NAMALWA (cell line): ENCODE measurements at places on chromosomes 1 and 21.
A peak's percentile ranks its signal among the peaks of the same experiment; 100 is the strongest.

GRCh38 chr1:185337246-185337645 lies 20.2 kb upstream of the IVNS1ABP start:
- DNase-seq, result no peak

GRCh38 chr21:40901691-40902090 lies 54.7 kb upstream of the DSCAM start:
- no peak for DNase-seq

DNA sequence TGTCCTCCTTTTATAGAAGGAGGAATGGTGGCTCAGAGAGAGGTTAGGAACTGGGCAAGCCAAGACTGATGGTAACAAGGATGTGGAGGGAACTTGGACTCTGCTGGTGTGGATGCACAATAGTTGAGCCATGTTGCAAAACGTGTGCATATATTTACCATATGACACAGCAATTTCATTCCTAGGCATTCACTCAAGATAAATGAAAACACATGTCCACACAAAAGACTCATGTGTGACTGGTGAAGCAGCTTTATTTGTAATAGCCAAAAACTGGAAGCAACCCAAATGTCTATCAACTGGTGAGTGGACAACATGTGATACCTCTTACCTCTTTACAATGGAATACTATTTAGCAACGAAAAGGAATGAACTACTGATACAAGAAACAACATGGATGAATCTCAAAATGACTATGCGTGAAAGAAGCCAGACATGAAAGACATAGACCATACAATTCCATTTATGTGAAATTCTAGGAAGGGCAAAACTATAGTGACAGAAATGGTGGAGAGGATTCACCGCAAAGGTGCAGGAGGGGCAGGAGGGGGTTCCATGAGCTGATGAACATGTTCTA lies 36.2 kb downstream of the CAMK2N1 start:
- DNase-seq, result no peak

- peak; percentile 75 for DNase-seq
These were observed 719 bp downstream of the EYA3 start for GRCh38 chr1:28087614-28088167.

GRCh38 chr1:95340061-95340460 lies 106.1 kb downstream of the RWDD3 start:
- no peak for DNase-seq

DNA sequence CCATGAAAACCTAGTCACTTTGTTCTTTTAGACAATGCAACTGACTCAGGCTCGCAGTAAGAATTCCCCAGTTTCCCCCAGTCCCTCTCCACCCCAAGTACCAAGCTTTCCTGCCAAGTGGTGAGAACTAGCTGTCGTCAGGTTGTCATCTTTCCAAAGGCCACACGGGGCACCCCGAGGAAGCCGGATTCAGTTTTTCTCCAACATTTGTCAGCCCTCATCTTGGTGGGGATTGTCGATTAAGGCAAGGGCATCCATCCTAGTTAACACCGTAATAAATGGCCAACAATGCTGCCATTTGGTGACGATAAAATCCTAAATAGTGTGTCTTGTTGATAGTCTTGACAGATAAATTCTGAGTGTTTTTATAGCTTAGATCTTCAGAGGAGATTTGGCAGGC lies 55.9 kb upstream of the PROX1 start:
- DNase-seq, result no peak

DNA sequence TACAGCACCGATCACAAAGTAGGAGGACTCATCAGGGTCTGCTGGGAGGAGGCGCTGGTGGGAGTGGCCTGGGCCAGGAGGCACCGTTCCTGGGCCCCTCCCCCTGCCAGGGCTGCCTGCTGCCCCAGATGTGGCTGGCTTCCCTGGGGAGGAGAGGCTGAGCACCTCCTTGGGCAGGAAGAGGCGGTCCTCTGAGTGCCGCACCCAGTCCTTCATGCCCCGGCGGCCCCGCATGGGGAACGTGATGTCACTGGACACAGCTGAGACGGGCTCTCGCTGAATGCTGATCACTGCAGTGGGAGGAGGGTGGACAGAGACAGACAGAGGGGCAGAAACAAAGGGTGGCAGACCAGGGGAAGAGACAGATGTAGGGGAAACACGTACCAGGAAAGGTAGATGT lies 24.8 kb downstream of the ADGRB2 start:
- peak; percentile 80 for DNase-seq

GRCh38 chr21:29078869-29079767 lies 5.7 kb upstream of the CCT8 start:
- peak; percentile 80 for DNase-seq

DNA sequence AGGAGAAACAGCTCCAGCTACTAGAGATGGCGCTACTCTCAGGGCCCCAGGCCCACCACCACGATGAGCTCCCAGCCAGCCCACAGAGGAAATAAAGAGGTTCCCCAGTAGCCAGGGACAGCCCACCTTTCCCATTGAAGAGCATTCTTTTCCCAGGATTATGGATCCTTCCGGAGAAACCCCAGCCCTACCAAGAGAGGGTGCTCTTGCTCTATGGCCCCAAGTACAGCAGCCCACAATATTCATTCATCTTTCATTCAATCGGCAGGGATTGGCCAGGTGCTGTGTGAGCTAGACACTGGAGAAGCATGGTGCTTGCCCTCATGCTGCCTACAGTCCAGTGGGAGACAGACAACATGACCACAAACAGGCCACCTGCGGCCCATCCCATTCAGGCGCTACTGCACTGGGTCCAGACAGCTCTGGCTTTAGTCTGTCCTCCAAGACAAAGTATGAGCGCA lies 29.9 kb downstream of the PMVK start:
- DNase-seq, result no peak

- no peak for DNase-seq
These were observed 368.0 kb downstream of the HHAT start for GRCh38 chr1:210696709-210697108.

DNA sequence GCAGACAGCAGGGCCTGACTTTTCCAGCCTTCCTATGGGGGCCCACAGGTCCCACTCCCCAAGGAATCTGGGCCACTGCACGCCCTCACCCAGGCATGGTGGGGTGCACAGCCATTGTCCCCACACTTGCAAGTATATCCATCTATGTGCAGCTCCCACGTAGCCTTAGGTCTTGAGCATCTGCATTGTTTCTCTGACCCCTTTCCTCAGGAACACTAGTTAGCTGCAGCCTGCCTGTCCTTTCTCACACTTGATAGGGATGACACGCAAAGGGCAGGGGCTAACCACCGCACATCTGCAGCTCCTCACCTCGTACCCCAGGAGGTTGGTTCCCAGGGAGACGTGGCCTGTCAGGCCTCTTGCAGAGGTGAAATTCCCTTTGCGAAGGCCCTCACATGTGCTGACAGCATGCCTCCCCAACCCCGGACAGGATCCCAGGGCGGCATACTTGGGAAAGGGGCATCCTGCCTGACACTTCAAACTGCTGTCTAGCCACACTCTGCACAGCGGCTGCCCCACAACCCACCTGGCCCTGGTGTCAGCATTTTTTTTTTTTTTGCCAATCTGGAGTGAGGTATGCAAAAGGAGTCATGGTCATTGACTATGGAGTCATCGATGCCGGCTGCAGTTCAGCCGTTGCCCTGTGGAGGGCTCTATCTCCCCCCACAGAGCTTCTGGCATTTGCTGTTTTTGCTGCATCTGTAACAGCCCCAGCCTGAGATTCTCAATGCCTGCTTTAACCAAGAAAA lies 5.0 kb downstream of the JMJD4 start:
- peak; percentile 79 for DNase-seq

DNA sequence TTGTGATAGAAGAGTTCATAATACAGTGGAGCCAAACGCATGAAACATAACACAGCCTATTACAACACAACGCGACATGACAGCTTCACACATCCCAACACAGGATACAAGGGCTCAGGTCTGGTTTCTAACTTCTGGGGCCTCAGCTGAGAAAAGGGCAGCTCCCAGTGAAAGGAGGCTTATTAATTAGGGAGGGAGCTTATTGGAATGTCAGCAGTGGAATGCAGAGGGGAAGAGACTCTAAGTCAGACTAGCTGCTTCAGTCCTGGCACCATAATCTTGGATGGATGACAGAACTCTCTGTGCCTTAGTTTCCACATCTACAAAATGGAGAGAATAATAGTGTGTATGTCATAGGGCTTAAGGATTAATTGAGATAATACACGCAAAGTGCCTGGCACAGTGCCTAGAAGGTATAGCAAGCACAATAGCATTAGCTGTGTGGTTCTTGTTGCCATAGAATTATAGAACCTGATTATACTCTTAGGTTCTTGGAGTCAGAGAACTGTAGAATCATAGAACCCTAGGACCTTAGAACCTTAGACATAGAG lies 22.7 kb upstream of the SLC2A1 start:
- DNase-seq, result no peak

- peak; percentile 19 for DNase-seq
These were observed 12.6 kb downstream of the SLAMF8 start for GRCh38 chr1:159839116-159839849.

DNA sequence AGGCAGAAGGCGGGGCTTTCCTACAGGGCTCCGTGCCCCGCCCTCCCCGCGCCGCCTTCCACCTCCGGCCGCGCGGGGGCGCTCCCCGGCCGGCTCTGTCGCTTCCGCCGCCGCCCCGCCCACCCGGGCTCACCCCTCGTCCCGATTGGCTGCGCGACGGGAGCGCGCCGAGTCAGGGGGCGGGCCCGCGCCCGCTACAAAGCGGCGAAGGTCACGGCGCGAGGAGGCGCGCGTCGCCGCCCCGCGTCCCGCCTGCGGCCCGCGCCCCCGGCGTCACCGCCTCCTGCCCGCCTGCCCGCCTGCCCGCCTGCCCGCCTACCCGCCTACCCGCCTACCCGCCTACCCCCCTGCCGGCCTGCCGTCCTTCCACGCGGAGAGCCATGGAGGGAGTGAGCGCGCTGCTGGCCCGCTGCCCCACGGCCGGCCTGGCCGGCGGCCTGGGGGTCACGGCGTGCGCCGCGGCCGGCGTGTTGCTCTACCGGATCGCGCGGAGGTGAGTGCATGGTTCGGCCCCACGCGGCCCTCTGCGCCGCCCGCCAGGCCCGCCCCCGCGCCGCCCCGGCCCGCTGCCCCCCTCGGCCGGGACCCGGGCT lies at the start of gene TMEM201:
TSS of gene TMEM201 (plus strand) at position 361 of the 593 bp plus-strand sequence. CDS start at position 381, 20 bp downstream.
- peak; percentile 97 for DNase-seq

DNA sequence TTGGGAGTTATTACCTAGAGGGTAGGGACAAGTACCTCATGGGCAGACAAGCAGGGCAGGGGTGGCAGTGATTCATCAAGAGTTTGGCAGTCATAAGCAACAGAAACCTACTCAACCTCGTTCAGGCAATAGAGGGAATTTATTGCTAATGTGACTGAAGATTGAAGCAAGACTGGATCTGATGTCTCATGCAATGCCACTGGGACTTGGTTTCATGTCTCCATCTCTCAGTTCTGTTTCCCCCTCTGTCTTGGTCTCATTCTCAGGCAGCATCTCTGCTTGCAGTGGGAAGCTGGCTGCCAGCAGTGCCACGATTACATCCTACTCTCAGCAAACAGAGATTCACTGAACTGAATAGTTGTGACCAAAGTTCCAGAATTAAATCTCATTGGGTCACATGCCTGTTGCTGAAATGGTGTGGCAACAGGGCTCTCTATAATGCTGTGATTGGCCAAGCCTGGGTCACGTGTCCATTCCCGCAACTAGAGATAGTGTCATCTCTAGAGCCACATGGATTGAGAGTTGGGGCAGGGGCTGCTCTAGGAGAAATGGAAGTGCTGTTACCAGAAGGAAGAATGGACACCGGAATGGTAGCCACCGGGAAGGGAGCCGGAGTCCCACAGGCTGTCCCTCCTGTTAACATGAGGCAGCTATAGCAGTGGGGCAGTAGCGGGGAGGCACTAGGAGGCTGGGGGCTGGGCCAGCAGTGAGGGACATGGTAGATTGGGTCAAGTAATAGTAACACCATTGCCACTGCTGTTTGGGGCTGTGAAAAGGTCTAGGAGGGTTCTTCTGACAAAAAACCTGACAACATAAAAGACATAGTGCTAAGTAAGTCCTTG lies 3.9 kb upstream of the CDC42 start:
- peak; percentile 19 for DNase-seq

GRCh38 chr1:183346276-183346732 lies 71.9 kb downstream of the NMNAT2 start:
- DNase-seq, result no peak

DNA sequence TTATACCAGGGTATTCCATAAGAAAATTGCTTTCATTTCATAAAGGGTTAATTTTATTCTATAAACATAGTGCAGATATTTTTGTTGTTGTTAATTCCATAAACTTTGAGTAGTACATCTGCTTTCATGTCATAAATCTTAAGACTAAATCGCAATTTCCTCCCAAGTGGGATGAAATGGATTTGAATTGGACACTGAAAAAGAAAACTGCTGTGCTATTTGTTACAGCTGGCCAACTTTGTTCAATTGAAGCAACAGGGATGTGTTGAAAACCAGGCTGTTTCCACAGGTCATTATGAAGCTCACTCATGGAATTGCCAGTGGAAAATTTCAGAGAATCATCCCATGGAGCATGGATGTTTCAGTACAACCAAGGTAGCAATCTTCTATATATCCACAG lies 252.5 kb upstream of the RGS18 start:
- DNase-seq, result no peak

- no peak for DNase-seq
These were observed 46.8 kb downstream of the MACO1 start for GRCh38 chr1:25477448-25478034.

- peak; percentile 5 for DNase-seq
These were observed 337.5 kb upstream of the RUNX1 start for GRCh38 chr21:35386491-35387079.

DNA sequence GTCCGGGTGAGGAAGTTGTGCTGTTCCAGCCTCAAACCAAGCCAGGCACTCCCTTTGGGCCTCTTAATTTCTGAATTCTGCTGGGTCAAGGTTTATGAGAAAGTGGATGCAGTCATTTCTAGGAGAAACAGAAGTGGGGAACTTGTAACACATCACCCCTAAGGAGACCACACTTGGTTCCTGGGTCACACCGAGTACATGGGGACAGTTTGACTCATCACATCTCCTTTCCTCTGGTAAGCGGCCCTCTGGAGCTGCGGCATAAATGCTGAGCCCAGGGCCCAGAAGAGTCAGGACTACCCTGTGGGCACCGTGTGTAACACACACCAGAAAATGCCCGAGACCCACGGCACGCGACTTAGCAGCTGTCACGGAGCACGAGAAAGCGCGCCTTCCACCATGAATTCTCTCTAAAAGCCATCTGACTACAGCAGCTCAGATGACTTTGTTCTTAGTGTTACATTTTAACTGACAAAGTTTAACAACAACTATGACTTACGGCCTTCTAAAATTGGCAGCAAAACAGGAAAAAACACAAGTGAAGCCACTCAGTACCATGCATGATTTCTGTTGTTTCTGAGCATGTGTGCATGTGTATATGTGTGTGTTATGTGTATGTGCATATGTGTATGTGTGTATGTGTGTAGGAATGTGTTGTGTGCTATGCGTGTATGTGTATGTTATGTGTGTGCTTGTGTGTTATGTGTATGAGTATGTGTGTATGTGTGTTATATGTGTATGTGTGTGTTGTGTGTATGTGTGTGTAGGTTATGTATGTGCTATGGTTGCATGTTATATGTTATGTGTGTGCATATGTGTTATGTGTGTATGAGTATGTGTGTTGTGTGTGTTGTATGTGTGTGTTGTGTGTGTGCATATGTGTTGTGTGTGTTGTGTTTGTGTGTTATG lies 50.8 kb downstream of the TOMM20 start:
- DNase-seq, result no peak
